CD4-positive, alpha-beta T cell treated with Interleukin-15 for 4 hours (primary cell): ENCODE measurements at places on chromosomes 7 and 10.

GRCh38 chr10:129741280-129741977 lies 222.6 kb downstream of the EBF3 start:
- no peak for DNase-seq

- no peak for DNase-seq
Observed at GRCh38 chr10:42850931-42851330, 68.3 kb downstream of the BMS1 start.

DNA sequence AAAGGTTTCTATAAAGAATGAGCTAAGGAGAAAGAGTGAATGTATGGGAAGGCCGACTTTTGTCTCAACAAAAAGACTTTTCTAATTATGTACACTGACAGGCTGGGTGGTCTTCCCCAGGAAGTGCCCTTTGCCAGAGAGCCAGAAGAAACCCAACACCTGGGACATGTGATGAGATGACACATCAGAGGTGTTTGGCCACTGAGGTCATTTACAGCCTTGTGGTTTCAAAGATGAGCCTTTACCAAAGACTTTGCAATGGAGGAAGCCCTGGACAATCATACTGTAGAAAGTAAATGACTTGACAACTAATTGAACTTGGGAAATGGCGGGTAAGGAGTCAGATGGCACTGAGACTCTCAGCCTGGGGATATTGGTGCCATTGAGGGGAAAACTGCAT lies 3.4 kb upstream of the NRG3 start:
- DNase-seq, result no peak

DNA sequence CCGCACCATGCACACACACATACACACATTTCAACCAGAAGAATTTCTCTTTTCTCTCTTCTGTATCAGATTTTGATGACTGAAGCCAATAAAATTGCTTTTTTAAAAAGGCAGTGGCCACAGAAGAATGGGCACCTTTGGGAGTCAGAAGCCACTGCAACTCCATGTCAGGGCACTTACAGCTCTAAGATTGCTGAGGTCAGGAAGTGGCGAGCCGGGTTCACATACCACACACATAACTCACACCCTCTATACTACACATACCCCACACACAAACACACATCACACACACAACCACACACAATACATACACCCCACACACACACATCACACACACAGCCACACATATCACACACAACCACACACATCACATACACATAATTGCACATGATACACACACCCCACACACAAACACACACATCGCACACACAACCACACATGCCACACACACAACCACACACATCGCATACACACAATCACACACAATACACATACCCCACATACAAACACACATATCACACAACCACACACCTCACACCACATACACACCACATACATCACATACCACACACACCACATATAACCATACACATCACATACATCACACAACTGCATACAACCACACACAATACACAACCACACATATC lies 31.2 kb downstream of the GPRIN2 start:
- no peak for DNase-seq
